ENCODE measurements at places on chromosomes 1 and 21.

DNA sequence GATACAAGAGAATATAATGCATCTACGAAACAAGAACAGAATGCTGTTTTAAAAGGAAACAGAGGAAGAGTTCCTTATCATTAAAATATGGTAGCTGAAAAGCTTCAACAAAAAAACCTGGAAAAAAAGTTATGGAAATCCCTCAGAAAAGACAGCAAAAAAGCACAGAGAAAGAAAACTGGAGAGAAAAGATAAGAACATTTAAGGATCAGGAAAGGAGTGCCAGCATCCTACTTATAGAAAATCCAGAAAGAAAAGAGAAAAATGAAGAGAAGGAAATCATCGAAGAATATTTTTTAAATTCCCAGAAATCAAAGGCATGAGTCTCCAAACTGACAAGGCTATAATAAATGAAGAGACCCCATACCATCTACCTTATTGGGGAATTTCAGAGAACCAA is 29.8 kb downstream of the SUSD4 start:
- DNase-seq: no peak

DNA sequence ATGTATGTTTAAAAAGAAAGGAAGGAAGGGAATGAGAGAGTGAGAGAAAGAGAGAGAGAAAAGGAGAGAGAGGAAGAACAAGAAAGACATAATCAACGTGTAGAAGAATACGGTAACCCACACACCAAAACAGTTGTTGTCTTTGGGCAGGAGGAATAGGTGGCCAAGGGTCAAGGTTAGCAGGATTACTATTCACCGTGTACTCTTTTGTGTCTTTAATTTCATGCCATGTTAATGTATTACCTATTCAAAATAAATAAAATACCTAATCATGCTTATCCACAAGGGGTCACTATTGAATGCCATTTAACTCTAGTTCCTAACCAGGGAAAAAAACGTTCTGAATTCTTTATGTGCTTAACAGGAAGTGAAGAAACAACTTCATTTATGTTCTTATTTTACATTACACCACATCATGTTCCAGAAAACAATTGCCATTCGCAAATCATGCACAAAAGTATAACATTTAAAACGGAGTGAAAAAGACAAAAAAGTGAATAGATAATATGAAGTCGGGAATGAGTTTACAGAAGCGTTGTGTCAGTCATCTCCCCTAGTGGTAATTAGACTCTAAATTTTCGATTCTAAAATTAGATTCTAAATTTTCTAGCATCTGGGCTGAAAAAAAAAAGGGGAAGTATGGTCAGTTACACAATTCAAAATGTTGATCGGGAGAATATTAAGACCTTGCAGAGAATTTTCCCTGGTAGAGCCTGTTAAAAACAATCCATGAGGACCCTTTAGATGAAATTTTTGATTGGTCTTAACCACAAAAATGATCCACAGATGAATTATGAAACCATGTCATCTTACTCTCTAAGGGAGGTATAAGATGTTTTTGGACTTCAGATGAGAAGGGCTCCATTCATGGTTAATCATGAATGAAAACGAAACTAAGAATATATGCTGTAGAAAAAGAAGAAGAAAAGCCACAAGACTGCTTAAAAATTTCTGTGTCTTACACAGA is 700 bp upstream of the KMO start:
- DNase-seq: no peak

DNA sequence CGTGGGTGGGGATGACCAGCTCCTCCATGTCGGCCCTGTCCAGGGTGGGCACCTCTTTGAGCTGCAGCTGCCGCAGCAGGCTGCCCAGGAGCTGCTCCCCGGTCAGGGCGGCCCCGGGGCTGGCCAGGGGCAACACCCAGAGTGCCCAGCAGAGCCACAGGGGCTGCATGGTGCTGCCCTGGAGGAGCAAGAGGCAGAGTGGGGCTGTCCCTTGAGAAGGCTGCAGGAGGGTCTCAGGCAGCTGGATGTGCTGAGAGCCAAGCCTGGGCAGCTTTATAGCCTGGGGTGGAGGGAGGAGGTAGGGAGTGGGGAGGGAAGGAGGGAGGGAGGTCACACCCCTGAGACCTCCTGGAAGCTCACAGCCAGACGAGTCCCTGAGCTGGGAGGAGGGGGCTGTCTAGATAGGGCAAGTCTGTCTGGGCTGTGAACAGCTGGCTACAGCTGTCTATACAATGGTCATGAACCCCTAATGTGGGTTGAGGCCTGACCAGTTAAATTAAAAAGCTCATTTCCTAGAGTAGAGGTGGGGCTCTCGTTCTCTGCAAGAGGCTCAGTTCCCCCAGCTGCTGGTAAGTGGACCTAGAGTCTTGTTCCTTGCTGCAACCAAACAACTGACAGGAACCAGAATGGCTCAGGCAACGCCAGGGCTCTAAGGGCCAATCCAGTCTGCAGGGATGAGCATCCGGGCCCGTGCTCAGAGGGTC is at the start of gene LEFTY1:
LEFTY1 (minus strand) TSS at position 249 of the 704 bp plus-strand sequence; CDS start at position 169, 80 bp downstream.
- no peak for DNase-seq

- DNase-seq: no peak
Observed at GRCh38 chr1:168032029-168032428, 95.2 kb upstream of the MPC2 start.

GRCh38 chr21:41045534-41046268 is 122.3 kb upstream of the BACE2 start:
- no peak for DNase-seq
